ENCODE measurements at places on chromosomes 5 and 9.
A peak's percentile ranks its signal among the peaks of the same experiment; 100 is the strongest.

GRCh38 chr5:139110526-139111168 is 87.5 kb downstream of the SIL1 start:
- DNase-seq: no peak

GRCh38 chr9:109652112-109652511 is 127.9 kb upstream of the PALM2AKAP2 start:
- no peak for DNase-seq

GRCh38 chr9:89378541-89378940 is 60.2 kb downstream of the SECISBP2 start:
- no peak for DNase-seq

GRCh38 chr5:124995421-124995820 is 249.0 kb upstream of the ZNF608 start:
- no peak for DNase-seq

- DNase-seq: no peak
These were observed 23.2 kb upstream of the MINAR2 start for GRCh38 chr5:129724647-129725046.

GRCh38 chr5:130316971-130317680 is 412.9 kb downstream of the CHSY3 start:
- DNase-seq: no peak

- no peak for DNase-seq
These were observed 144.9 kb upstream of the DMRT1 start for GRCh38 chr9:696332-697323.

DNA sequence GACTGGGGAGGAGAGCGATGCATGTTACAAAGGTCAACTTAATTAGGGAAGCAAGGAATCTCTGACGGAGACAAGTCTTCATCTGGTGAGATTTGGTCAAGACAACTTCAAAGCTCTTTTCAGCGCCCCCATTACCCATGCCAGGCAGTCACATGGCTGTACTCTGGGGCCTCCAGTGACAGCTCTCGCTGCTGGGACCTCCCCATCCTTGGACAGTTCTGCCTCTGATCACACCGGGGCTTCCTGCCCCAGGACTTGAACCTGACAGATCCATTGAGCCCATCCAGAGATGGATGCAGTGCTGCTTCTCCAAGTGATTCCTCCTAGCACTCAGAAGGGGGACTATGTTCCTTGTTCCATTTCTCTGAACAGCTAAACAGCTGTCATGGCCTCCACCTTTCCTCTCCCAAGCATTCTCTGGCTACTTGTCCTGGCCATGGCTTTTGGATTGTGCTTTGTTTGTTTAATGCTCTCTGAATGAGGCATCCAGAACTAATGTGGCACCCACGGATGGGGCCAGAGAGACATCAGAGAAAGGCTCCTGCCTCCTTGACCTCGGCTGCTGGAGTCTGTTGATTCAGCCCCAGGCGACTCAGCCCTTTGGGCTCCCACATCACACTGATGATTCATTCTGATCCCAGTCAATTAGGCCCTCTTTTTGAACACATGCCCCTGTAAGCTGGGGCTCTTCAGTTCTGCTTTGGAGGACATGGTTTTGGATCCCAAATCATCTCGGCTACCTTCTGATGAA is 122.1 kb upstream of the ADAMTS16 start:
- no peak for DNase-seq

- no peak for DNase-seq
These were observed 507.4 kb downstream of the KDM4C start for GRCh38 chr9:7265181-7265580.

DNA sequence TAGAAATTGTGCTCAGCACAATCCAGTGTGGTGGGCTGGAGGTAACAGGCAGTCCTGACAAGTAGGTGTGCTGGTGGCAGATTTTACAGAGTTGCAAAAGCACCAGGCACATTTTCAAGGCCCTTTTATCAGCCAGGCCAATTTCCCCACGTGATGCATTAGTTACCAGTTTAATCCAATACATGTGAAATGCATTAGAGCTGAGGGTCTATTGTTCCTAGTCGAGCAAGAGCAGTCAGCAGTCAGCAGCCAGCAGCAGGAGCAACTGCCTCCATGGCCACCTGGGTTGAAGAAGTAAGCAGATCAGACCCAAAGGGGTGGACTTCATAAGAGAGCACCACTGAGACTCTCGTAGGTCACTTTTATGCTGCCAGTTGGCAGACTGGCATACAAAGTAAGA is 76.7 kb downstream of the EPB41L4A start:
- no peak for DNase-seq

DNA sequence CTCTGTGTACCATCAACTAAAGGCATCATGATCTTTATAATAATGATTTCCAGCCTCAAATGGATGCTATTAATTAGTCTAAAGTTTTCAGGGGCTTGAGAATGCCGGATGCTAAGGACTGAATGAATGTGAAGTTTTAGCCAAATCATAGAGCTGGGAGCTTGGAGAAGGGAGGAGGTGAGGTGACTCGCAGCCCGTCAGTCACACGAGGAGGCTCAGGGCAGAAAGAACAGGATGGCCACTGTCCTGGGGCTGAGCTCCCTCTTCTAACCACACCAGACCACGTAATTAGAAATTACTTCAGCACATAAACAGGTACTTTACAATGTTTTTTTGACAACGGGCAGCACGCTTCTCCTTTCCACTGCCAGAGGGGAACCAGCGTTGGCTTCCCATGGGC is 222.6 kb downstream of the NPR3 start:
- no peak for DNase-seq

DNA sequence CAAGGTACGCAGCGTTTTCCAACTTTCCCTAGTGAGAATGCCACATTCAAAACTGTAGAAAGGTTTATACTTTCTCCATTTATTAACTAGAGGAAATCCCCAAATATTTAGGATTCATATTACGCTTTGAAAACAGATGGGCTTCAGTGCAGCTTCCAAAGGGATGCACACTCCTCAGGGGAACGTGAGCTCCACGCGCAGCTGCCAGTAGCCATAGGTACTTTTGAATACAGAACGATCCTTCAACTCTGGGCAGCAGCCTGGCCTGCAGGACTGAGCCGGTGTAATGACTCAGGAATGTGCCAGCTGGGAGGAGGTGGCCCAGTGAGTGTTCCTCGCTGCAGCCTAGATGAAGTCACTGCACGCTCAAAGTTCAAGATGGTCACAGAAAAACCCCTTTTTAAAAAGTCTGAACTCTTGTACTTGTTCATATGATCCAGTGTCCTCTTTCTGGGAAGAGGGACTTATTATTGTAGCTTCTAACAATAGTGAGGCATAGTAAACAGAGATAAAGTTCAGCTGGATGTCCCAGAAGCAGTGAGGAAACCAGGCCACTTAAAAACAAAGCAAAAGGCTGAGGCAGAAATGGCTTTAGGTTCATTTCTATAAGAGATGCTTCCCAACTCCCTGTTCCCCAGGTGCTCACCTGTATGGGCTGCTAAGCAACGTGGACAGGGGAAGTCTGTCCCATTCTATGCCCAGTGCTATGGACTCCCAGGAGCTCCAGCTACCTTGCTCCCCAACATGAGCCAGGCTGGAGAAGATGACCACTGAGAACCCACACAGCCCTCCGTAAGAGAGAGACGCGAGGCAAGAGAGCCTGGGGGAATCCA is 130.0 kb downstream of the LHFPL2 start:
- no peak for DNase-seq

DNA sequence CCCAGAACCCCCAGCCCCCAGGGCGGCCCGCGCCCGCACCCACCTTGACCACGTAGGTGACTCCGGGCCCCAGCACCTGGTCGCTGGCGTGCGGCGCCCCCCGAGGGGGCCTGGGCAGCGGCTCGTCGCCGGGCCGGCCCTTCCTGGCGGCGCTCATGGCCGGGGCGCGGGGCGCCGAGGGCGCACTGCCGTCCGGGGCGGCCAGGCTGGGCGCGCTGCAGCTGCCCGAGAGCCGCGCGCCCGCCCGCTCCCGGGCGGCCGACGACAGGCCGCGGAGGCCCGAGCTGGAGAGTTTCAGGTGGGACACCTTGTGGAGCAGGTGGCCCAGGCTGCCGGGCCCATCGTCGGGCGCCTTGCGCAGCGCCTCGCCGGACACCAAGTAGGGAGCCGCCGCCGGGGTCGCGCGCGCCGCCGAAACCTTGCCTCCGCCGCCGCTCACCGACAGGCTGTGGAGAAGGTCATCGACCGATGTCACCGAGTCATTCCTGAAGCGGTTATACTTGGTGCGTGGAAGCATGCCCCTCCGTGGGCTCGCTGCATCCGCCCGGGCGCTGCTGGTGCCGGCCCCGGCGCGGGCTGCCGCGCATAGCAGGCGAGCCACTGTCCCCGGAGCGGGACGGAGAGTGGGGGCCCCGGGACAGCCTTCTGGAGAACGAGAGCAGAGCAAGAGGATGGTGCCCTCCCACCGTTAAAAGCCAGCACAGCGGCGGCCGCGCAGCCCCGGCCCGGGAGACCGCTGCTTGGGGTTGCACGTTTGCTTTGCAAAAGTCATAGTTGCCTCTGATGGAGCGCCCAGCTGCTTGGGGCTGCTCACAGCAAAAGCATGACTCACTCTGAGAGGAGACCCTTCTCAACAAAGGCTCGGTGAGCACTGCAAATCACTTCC is at the start of gene SHC3:
SHC3 (minus strand) TSS at position 875 of the 886 bp plus-strand sequence; CDS start at position 517, 358 bp downstream.
- peak; percentile 46 for DNase-seq

DNA sequence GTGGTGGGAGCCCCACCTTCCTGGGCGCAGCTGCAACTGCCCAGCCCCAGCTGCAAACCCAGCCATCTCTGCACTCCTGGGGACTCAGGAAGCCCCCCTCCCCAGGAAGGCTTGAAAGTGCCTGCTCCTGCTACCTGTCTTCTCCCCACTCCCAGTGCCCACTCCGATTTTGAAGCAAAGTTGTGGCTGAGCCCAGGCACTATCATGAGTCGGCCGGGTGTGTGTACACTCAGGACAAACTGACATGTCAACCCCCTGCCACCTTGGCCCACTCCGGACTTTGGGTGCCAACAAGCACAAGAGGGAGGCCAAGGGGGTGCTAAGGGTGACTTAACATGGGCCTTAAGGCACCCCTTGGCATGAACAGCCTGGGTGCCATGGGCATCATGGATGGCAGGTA is 325.5 kb upstream of the PTGER4 start:
- DNase-seq: no peak

GRCh38 chr5:110333384-110333783 is 393.1 kb downstream of the TMEM232 start:
- no peak for DNase-seq

DNA sequence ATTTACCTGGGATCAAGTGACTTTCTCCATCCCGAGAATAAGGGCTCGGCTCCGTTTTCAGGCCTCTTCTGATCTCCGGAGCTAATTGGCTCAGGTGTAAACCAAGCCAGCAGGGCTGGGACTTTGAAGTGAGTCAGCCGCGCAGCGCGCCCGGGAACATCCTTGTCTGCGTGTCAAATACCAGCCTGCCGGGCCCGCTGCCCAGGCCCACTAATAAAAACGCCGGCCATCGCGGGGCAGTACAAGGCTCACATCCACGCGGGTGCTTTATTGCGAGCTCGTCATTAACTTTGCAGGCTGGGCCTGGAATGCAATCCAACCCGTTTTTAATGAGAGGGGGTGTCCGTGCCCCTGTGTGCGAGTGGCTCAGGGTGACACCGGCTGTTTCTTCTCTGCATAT is 416.8 kb downstream of the IRX2 start:
- DNase-seq: no peak

DNA sequence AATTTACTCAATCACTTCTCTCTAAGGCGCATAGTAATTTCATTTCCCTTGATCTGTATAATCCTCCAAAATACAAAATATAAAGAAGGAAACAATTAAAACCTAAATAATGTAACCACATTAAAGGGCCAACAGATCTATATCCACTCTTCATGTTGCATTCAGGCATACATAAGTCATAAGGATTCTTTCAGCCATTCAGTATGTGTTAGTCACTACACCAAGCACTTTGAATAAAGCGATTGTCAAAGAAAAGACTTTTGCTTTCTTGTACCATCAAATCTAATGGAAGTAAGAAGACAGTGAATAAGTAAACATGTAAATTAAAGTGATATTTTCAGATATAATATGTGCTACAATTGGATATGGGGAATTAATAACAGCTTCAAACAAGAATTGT is 569.2 kb upstream of the PTPRD start:
- no peak for DNase-seq

DNA sequence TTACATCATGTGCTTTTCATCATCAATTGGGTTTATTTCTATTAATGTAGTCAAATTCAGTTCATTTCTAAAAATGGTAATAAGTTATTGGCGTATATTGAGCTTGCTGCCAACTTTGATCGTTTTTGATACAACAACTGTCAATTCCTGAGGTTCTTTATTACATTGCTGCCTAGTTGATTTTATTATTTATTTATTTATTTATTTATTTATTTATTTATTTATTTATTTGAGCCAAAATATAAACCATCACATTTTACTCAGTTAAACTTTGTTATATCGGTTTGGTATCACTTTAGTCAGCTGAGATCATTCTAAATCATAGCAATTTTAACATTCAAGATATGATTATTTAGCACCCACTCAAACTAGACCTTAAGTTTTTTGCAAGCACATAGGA is 100.0 kb downstream of the FBXO38 start:
- no peak for DNase-seq

GRCh38 chr9:112867275-112867991 is 23.2 kb downstream of the SLC46A2 start:
- no peak for DNase-seq

GRCh38 chr5:14270209-14270702 is 127.1 kb downstream of the TRIO start:
- no peak for DNase-seq

- no peak for DNase-seq
These were observed 113.8 kb downstream of the MEF2C start for GRCh38 chr5:88769165-88769564.

DNA sequence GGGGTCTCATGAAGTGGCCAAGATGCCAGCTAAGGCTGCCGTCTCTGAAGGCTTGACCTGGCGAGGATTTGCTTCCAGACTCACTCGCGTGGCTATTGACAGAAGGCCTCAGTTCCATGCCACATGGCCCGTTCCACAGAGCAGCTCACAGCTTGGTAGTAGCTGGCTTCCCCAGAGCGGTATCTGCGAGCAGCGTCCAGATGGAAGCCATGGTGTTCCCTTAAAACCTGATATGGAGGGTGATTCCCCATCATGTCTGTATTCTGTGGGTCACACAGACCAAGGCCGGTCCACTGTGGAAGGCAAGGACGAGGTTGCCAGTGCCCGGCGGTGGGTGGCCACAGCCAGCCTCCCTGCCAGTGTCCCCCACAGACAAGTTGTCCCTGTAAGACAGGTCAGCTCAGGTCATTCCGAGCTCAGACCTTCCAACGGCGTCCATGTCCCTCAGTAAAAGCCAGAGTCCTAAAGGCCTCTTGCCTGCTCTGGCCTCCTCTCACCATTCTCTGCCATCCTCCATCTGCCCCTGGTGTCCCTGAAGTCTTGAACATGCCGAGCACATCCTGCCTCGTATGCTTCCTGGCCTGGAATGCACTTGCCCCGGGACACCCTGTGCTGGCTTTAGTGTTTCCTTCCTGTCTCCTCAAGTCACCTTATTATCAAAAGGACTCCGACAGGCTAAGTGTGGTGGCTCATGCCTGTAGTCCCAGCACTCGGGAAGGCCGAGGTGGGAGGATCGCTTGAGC is 61.3 kb upstream of the LRRTM2 start:
- DNase-seq: no peak

DNA sequence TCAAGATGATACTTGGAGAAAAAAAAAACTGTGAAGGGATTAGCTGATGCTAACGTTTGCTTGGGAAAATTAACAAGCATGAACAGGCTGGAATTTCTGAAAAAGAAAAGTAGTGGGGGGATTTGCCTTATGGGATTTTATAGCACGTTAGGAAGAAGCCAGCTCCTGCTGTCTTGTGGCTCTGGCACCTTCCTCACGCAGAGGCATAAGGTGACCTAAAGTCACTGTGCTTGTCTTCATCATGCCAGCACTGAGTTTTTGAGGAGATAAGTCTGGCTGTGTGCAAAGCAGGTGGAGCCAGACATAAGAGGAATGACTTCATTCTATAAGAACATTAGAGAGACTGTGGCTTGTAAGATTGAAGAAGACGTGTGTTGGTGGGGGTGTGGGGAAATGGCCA is 94.4 kb upstream of the MAP1B start:
- DNase-seq: no peak

Measured in stimulated activated effector memory CD8-positive, alpha-beta T cell treated with anti-CD3 and anti-CD28 coated beads, Interleukin-12 subunit alpha, Interleukin-12 subunit beta, amount 100 ng/mL, for 72 hours (primary cell).